Stimulated activated effector memory CD8-positive, alpha-beta T cell treated with anti-CD3 and anti-CD28 coated beads, Interleukin-12 subunit alpha, Interleukin-12 subunit beta, amount 100 ng/mL, for 72 hours (primary cell): ENCODE measurements at places on chromosomes 1 and 21.

- DNase-seq: no peak
Measured at GRCh38 chr1:221834698-221835513, 93.0 kb upstream of the DUSP10 start.

GRCh38 chr1:178690496-178690895 lies 34.5 kb upstream of the RALGPS2 start:
- DNase-seq: no peak

DNA sequence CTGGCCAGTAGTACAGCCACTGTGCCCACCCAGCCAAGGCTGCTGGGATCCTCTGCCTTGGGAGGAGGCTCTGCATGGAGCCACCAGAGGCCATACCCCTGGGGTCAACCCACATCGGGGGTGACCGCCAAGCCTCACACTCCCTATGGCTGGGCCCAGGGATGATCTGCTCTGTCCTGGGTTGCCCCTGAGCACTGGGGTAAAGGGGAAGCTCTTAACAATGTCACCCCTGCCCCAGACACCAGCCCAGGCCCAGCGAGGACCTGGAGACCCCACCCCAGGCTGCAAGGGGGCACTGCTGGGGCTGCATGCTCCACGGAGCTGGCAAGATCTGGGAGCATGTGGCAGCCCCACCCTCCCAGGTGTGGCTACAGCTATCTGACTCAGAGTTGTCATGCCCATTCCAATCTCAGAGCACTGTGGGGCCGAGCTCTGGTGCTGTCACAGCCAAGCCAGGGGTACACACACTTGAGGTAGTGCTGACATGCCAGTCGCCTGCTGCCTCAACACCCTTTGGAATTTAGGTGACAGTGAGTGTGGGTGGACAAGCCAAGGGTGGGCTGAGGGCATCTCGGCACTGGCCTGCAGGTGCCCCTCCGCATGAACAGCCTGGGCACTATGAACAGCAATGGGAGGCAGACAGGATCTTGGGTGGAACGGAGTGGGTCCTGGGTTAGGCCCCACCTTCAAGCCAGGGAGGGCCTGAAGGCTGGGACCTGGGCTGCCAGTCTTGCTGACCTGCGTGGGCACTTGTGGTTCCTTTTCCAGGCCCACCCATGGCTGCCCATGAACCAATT lies 427.7 kb downstream of the LRRIQ3 start:
- DNase-seq: no peak

DNA sequence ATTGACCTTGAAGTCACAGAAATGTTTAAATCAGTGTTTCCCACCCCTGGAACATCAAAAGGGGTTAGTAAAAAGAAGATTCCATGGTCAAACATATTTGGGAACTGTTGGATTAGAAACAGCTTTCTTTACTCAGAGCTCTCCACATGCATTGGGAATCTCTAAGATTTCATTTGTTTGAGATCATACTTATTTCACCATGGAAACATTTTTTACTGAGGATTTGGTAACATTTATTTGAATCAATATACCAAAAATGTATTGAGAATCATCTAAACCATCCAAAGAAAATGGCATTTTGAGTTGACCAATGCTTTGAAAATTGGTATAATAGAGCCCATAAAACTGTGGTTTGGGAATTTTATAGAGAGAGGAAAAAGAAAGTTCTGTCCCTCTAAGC lies 25.3 kb downstream of the NGF start:
- DNase-seq: no peak

DNA sequence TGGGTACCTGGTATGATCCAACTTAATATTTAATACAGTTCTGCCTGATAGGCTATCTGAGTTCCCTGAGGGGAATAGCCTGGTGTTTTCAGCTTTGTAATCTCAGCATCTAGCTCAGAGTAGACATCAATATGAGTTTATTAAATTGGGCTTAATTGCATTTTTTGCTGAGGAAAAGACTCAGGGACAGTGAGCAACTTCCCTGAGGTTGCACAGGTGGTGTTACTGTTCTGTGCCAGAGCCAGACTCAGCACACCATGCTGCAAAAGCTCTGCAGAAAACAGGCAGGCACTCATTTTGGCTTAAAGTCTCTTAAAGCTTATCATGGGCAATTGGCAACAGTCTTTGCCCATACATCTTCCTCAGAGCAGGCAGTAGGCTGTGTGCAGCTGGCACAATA lies 90.5 kb upstream of the JUN start:
- DNase-seq: no peak

GRCh38 chr21:44018813-44019567 lies 6.9 kb downstream of the TRAPPC10 start:
- no peak for DNase-seq
